Hematopoietic multipotent progenitor cell treated with erythropoietin and hydrocortisone succinate and interleukin-3 and kit ligand, for 8 days (in vitro differentiated cells): ENCODE measurements at places on chromosomes 7 and 10.

- no peak for DNase-seq
These were observed 18.3 kb upstream of the SLC29A3 start for GRCh38 chr10:71300555-71301370.

GRCh38 chr7:92754919-92755581 is 81.3 kb downstream of the CDK6 start:
- DNase-seq, result peak; percentile 71

GRCh38 chr7:122136078-122136477 is 8.0 kb downstream of the AASS start:
- no peak for DNase-seq

DNA sequence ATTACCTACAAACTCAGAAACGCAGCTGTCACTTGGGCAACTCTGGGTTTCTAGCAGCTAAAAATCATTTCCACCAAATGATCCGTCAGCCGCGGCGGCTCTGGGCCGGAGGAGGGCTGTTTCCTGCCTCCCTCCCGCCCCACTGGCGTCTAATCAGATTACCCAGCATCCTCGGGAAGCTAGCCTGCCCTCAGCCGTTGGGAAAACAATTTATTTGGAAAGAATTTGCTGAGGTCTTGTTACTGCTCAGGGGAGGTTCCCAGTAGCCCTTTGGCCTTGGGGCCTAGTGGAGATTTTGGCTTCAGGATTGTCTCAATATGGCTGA is 65.0 kb upstream of the ADGRA1 start:
- no peak for DNase-seq

GRCh38 chr7:115561335-115562110 is 469.0 kb downstream of the TFEC start:
- DNase-seq, result no peak

- DNase-seq, result no peak
These were observed 136.3 kb downstream of the DOCK4 start for GRCh38 chr7:112069879-112070321.

DNA sequence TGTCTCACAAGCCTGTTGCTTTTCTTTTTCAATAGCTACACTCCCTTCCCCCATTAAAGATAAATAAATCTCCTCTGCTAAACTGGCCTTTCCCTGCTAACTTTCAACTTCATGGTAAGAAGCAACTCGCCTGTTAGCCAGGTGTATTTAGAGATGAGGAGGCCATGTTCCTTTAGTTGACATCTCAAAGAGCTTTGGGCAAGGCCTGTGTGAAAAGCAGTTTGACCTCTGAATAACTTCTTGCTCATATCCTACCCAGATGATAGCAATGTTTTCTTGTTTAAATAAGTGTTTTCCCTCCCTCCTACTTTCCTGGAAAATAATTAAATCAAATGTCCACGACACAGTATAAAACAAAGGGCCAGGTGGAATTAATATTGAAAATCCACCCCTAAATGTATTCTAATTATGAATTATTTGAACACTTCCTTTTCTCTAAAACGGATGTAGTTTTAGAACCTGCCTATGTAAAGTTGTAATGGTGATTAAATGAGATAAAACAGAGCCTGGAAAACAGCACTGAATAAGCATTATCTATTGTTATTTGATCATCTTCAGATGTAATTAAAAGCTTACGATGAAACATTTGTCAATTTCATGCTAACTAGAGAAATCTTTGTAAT is 78.5 kb downstream of the HGF start:
- no peak for DNase-seq

DNA sequence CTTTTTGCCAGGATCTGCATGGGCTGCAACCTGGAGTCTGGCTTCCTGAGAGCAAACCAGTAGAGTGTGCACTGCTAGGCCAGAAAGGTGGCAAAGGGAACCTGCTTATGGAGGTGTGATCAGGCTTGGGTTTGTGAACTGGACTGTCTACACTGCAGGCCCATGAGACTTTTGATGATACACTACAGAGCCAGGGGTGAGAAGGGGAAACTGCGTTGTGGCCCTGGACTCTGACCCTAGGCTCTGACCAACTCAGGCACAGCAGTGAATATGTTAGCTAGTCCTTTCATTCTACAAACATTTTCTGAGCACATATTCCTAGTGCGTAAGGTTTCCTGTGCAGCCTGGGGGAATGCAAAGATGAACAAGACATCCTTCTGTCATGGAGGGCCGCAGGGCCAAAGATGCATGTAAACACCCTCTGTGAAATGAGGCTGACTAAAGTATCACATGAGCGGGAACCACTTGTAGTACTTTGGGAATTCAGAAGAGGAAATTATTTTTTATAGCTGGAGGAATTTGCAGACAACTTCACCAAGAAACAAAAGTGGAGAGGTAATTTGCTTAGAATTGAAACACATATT is 63.8 kb upstream of the HPS1 start:
- DNase-seq, result no peak

DNA sequence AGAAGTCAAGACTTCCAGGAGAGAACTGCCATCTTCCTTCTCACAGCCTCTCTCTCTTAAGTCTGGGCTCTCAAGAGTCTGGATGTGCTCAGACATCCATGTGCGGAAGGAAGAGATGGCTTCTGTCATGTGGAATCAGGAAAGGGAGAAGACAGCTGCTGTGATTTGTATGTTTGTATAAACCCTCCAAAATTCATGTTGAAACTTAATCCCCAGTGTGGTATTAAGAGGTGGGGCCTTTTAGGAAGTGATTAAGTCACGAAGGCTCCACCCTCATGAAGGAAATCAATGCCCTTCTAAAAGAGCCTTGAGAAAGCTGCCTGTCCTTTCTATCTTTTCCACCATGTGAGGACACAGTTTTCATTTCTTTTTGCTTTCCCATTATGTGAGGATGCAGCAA is 73.9 kb upstream of the PTN start:
- no peak for DNase-seq

GRCh38 chr10:89258881-89259280 is 7.3 kb upstream of the LIPA start:
- no peak for DNase-seq

GRCh38 chr7:14851610-14852009 is 50.9 kb downstream of the DGKB start:
- no peak for DNase-seq

- no peak for DNase-seq
These were observed 1238.9 kb downstream of the XPNPEP1 start for GRCh38 chr10:108684431-108684830.

- DNase-seq, result no peak
These were observed 303.0 kb downstream of the ELMO1 start for GRCh38 chr7:37145682-37146081.

GRCh38 chr7:114413761-114414155 is 857 bp upstream of the FOXP2 start:
- DNase-seq, result no peak

DNA sequence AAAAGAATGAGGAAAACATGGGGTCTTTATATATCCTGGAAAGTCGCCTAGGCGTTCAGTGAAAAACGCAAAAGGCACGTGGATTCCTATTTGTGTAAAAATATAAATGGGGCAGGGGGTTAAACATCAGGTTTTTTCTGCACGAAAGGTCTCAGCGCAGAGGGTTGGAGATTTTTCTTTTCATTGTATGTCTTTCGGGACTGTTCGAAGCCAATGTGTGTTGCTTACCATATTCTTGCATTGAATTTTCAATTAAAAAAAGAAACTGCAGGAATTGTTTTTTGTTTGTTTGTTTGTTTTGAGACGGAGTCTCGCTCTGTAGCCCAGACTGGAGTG is 169.2 kb downstream of the UBE2H start:
- no peak for DNase-seq

- peak; percentile 20 for DNase-seq
These were observed 18.4 kb downstream of the DLG5 start for GRCh38 chr10:77907900-77908717.

GRCh38 chr7:114104035-114104434 is 185.2 kb upstream of the PPP1R3A start:
- no peak for DNase-seq

DNA sequence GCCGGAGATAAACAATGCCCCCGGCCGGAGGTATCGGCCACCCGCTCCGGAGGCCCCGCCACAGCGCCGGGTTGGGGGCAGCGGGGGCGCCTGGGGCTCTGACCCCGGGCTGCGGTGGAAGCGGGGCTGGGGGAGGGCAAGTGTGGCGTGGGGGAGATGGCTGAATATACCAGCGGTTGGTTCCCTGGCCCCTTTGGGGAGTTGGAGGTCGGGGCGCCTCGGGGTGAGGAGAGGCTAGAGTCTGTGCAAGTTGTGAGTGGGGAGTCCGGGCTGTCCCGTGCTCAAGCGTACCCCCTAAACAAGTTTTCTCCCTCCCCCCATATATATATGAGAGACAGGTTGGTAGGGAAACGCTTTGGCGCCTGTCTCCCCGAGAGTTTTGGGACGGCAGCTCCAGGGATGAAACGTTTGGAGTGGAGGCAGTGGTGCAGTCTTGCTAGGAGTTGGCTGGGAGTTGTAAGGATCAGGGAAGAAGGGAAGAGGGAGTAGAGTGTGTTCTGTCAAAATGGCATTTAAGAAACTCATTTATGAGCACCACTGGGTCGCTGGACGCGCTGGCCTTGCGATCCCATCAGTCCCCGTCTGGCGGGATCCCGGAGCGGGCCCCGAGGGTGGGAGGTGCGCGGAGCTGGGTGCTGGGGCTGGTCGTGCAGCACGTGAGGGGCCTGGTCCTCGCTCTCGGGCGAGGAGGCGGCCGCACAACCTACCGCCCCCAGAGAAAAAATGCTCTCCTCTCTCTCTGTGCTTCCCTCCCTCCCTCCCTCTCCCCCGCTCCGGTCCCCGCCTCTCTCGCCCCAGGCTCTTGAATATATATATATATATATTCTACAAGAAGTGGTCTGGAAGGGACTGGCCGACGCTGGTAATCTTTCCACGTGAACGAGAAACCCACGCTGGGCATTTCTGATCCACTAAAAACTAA is 1.1 kb downstream of the TET1 start:
- no peak for DNase-seq

- no peak for DNase-seq
These were observed 15.8 kb downstream of the PDCD4 start for GRCh38 chr10:110887560-110887959.

GRCh38 chr7:148492157-148492860 is 98.3 kb upstream of the C7orf33 start:
- no peak for DNase-seq

DNA sequence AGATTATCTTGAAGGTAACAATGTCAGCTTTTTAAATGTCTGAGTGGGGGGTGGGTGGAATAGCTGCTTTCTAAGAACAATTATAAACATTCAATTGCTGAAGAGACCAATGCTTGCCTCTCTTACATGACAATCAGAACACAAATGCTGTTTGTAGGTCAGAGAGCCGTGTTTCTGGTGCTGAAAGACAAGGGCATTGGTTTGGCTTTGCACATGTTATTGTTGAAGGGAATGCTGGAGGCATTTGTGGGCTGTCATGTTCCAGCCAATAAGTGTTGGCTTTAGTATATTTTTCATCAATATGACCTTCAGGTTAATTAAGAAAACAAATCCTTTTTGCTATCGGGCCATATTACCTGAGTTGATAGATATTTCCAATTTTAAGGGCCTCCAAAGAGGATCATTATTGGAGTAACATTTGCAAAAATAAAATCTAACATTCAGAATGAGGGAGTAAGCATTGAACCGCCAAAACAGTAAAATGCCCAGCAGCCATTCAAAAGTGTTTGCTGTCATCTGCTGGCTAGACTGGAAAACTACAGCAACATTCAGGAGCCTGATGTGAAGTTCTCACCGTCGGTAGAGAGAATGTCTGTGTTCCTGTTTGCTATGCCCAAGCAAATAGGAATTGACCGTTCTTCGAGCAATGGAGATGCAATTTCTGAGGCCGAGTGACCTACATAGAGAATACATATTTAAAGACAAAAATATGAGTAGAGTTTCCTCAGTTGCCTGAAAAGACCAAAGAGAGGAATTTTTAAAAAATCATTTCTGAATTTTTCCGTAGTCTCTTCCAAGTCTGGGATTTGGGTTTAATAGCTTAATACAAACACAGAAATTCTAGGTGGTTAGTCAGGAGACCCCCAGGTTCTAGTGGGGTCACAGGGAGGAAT is 118.9 kb downstream of the APBB1IP start:
- DNase-seq, result peak; percentile 62
